Fibroblast of skin of abdomen (primary cell): ENCODE measurements at places on chromosomes 5 and 9.
A peak's percentile ranks its signal among the peaks of the same experiment; 100 is the strongest.

DNA sequence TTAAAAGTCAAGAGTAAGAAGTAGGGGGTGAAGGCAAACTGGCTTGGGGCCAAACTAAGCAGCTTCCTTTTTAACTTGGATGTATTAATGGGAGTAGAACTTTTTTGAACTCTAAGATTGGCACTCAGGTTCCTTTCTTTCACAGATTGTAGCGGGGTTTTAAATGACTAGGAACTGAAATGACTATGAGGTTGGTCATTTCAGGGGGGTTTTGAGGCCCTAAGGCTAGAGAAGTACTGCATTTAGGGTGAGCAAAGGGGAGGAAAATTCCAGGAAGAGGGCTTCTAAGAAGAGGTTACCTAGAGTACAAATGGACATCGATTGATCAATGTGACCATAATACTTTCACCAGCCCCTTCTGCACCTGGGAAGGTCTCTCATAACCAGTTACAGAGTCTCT is 381.8 kb downstream of the MLLT3 start:
- no peak for DNase-seq

DNA sequence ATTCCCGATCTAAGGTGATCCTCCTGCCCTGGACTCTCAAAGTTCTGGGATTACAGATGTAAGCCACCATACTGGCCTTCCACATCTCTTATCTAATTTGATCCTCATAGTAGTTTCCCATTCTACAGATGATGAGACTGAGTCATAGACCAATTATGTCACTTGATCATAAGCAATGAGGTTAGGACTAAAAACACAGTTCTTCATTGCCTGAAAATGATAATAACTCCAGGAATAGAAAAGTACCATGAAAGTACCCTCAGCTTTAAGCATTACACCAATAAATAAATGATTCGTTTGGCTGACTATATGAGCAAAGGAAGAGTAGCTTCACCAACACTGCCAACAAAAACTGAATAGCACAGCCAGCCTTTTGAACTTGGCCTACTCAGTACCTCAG is 389.5 kb downstream of the ACTL7B start:
- no peak for DNase-seq

DNA sequence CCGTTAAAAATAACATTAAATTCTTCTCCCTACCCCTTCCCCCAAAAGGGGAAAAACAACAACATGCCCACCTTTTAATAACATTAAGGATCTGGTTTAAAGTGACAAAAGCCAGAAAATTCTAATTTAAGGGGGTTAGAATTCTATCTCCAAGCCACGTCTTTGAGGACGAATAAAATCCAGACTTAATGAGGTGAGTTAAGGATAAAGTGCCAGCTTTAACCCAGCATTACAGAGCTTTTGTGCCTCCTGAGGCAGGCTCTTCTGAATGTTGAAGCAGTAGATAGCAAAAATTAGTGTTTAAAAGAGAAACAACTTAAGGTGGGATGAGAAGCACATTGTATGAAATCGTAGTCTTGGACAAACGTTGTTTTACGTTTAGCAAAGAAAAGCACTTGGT is 329.0 kb upstream of the MPDZ start:
- DNase-seq, result no peak

- peak; percentile 4 for DNase-seq
Measured at GRCh38 chr5:90131383-90132133, 278.0 kb downstream of the CETN3 start.

GRCh38 chr9:126707083-126707482 is 93.4 kb downstream of the LMX1B start:
- no peak for DNase-seq

DNA sequence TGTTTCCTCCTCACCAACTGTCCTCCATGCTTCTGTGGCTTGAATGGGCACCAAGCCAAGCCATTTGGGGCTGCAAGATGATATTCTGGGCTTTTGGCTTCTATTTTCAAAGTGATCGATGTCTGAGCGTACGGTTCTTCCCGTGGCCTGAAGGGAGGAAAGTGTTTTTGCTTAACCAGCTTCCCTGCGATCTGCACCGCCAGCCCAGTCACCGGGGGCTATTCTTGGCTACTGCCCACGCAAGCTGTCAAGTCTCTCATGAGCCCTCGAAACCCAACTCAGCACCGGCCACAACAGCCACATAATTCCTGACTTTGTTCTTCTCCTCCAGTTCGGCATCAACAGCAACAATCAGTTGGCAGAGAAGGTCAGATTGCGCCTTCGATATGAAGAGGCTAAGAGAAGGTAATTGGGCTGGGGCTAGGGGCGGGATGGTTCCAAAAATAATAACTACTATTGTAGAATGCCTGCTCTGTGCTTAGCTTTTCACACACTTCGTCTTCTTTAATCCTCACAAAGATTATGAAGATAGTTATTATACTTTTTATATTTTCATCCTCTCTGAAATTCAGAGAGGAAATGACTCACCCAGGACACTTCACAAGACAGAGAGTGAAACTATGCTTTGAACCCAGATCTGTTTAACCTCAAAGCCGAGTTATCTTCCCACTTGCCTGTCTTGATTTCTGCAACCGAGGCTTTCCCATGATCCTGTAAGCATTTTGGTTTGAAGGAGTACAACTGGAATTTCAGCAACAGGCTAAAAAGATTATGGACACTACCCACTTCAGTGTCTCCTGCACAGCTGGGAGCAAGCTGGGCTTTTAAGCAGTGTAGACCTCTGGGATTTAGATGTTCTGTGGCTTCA is 76.4 kb upstream of the RARS1 start:
- peak; percentile 81 for DNase-seq

- no peak for DNase-seq
Measured at GRCh38 chr5:56161927-56162326, 71.2 kb downstream of the ANKRD55 start.

GRCh38 chr9:101369286-101369685 is 15.5 kb downstream of the BAAT start:
- peak; percentile 76 for DNase-seq

DNA sequence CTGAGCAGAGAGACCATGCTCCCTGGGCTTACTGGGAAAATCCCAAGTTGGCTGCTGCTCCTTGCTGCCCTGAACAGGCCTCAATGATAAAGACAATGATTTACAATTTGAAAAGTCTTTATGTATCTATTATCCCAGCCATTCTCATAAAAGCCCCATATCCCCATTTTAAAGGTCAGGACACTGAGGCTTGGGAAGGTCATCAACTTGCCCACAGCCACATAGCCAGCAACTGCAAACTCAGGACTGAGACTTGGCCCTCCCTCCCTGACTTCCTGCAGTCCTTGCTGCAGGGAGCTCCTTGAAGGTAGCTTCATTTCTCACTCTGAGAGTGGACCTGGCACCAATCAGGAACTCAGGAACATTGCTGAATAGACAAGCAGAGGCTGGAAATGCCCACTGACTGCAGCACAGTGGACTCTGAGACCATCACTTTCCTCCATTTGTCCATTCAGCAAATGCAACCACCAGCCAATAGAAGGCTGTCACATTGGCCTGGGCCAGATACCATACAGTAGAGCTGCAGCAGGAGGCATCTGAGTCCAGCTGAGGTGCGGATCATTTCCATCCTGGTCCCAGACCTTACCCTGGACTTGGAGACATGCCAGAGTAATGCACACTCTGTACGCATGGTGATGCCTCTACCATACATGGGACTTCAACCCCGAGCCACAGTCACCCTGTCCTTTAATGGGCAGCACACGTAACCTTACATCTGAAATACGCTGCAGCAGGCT is 18.3 kb downstream of the TNIP1 start:
- DNase-seq, result no peak

GRCh38 chr5:5649641-5650040 is 227.2 kb downstream of the ICE1 start:
- no peak for DNase-seq
